Neural cell (in vitro differentiated cells): ENCODE measurements at places on chromosomes 1 and 21. TPM values are rescaled to one million over a fixed set of nuclear protein-coding genes. Genes with fewer than 3 reads are reported as not detected.

The HNRNPCL4 gene
- not detected in 2 replicates for polyA plus RNA-seq

The CIART gene
- polyA plus RNA-seq: 7.3 and 9.1 TPM in 2 replicates

The CDK11A gene
- 19.3 and 20.2 TPM in 2 replicates for polyA plus RNA-seq

The LCE2B gene
- polyA plus RNA-seq: not detected in 2 replicates

The CD53 gene
- polyA plus RNA-seq: not detected in 2 replicates

The RXRG gene
- 0.78 and 2.1 TPM in 2 replicates for polyA plus RNA-seq

The OPTC gene
- not detected in 2 replicates for polyA plus RNA-seq

The DIRAS3 gene
- 8.0 and 8.9 TPM in 2 replicates for polyA plus RNA-seq

The LGR6 gene
- not detected in 2 replicates for polyA plus RNA-seq

The HP1BP3 gene
- 389 and 425 TPM in 2 replicates for polyA plus RNA-seq

The GJA8 gene
- polyA plus RNA-seq: not detected in 2 replicates

The TACSTD2 gene
- polyA plus RNA-seq: not detected in 2 replicates

The HPDL gene
- 0.18 TPM in 1 of 2 replicates, not detected in the other for polyA plus RNA-seq

The A3GALT2 gene
- 0.35 TPM in 1 of 2 replicates, not detected in the other for polyA plus RNA-seq

The RAD54L gene
- 1.1 TPM in 1 of 2 replicates, not detected in the other for polyA plus RNA-seq

The OR2T35 gene
- not detected in 2 replicates for polyA plus RNA-seq

The SLC25A34 gene
- 5.4 and 5.5 TPM in 2 replicates for polyA plus RNA-seq

The DDR2 gene
- 0.69 and 0.76 TPM in 2 replicates for polyA plus RNA-seq

The ZNF684 gene
- polyA plus RNA-seq: 10.5 and 15.8 TPM in 2 replicates
